ENCODE measurements at places on chromosomes 4 and X.

GRCh38 chrX:153653556-153653955 lies 6.6 kb downstream of the DUSP9 start:
- no peak for DNase-seq

DNA sequence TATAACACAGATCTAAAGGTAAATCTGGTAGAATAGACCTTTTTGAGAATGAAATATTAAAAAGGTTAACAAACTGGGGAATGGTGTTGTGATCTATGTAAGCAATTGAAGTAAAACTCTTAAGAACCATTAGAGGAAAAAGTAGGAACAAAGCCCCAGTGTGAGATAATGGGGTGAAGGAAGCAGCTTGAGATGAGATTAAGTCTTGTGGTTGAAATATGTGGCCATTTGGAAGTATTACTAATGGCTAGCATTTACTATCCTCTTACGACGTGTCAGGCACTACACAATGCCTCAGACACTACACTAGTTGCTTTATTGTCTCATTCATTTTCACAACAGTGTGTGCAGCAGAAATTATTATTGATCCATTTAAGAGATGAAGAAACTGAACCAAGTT lies 25.9 kb upstream of the NDNF start:
- no peak for DNase-seq

- no peak for DNase-seq
These were observed 2.3 kb upstream of the SOWAHD start for GRCh38 chrX:119755981-119756533.

- no peak for DNase-seq
These were observed 136.2 kb downstream of the SHROOM3 start for GRCh38 chr4:76571274-76571673.

DNA sequence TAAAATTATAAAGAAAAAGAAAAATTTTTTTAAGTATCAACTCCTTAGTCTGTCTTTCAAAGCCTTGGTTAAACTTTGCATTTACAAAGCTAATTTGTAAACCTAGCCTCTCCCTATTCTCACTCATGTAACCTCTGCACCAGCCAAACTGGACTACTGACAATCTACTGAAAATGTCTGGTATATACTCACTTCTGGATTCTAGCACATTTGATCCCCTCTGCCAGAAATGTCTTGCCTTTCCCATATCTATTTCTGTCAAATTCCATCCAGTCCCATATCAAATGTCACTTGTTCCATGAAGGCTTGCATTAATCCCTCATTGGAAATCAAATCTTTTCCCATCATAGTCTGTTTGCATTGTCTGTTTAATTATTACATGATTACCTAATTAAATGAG lies 105.8 kb upstream of the KLHL13 start:
- no peak for DNase-seq

DNA sequence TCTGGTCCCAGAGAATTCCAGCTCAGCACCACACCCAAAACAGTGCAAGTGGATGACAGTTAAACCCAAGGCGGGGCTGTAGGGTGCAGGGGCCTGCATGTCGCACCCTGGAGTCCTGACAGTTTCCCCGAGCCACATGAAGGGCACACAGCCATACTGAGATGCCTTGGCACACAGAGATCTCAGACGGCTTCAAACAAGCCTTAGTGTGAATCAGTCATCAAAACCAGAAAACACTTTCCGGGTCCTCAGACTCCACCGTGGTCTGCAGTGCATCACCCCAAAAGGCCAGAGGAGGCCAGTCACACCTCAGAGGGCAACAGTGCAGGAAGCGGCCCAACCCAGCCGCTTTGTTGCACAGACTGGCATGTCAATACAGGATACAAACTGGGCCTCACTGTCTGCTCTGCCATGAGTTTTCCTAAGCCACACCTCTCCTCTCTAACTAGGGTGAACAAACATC lies 64.6 kb upstream of the ENPP6 start:
- DNase-seq = no peak

- peak; percentile 63 for DNase-seq
These were observed 557.7 kb downstream of the RAB28 start for GRCh38 chr4:12926189-12927066.

DNA sequence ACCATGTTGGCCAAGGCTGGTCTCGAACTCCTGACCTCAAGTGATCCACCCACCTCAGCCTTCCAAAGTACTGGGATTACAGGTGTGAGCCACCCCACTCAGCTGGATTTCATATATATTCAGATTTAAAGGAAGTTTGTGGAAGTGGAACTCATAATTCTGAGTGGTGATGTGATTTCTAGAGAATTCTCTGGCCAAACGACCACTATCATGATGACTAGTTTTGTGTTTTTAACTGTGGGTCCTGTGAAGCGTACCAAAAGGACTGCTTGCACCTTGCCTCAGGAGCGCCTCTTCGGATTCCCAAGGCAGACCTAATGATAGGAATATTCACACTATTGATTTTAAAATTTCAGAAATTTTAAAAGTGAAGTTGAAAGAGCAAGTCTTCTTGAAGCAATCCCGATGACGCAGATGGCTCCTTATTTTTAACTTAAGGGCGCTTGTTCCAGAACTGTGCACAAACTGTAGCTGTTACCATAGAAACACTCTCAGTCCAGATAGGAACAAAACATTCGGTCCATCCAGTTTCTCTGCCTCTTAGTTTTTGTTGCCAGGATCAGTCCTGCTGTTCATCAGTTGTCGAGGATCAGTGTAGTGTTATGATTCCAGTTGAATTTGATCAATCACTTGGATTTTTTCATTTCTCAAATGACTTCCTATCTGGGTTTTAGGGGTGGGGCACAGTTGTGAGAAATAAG lies 51.7 kb upstream of the CLCN4 start:
- DNase-seq = no peak

GRCh38 chrX:96211953-96212352 lies 472.7 kb upstream of the DIAPH2 start:
- DNase-seq = no peak

DNA sequence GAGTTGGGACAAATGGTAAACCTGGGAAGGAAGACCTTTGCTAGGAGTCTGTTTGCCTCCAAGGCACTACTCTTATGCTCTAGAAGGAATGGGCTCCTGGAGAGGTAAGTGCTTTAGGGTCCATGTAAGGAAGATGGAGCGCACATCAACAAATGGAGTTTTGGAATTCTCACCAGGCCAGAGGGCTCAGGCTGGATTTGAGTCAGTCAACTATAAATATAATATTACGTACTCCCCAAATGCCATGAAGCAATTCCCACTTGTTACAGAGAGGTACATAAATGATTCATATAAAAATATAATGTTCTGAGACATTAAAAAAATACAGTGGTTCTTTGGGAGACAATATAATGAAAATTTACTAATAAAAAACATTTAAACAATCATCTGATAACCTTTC lies 1.6 kb upstream of the SLC9B1 start:
- no peak for DNase-seq

DNA sequence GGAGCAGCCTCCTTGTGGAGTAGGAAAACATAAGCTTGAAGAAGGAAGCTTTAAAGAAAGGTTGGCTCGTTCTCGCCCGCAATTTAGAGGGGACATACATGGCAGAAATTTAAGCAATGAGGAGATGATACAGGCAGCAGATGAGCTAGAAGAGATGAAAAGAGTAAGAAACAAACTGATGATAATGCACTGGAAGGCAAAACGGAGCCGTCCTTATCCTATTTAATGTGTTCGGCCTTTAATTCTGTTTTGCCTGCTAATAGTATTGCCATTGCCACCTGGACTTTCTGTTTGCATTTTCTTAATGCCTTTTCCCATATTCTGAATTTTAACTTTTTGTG lies 1.4 kb downstream of the TCEAL1 start:
- DNase-seq = no peak

- no peak for DNase-seq
These were observed 44.4 kb downstream of the PSAPL1 start for GRCh38 chr4:7390336-7390735.

- DNase-seq = no peak
These were observed 203.1 kb downstream of the TEX13C start for GRCh38 chrX:125522752-125523151.

DNA sequence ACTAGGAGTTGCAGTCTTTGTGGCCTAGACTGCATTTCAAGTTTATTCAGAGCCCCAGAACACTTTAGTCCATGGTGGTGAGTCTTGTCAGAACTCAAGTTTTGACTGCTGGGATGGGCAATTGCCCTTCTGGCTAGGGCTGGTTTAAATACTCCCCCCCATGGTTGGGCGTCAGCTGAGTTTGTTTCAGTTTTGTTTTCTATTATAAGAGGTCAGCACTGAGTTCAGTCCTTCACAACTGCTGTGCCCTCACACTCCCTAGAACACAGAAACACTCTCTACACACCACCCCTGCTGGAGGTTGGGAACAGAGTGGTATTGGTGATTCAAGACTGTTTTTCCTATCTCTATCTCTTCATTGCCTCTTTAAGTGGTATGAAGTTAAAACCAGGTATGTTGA lies 217.0 kb downstream of the GUCY2F start:
- no peak for DNase-seq

GRCh38 chr4:113766882-113767281 lies 5.3 kb upstream of the CAMK2D start:
- DNase-seq = no peak

- peak; percentile 47 for DNase-seq
These were observed 106.0 kb upstream of the NAP1L5 start for GRCh38 chr4:88803600-88804096.

DNA sequence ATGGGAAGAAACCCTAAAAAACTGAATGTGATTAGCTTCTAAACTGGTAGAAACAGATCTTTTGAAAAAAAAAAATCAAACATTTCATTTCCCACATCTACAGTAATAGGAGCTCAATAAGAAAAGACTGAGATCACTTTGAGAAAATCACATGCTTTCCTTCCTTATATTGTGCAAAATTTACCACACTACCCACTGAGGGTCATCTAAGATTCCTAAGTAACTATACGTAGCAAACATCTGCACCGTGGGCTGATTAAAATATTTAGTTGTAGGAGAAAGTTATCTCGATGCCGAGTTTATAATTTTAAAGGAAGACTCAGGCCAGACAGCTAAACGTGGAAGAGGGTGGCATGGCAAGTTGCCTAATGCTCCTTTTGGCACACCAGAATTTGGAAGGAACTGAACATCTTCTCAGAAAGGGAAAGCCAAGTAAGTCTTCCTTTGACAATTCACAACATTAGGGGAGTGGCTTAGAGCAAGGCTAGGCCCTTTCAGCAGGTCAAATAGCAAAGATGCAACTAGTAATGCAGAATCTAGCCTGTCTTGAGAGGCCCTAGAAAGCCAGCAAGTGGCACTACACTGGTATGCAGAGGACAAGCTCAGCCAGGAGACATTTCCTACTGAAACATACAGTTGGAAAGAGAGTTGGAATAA lies 128.0 kb downstream of the TMA16 start:
- DNase-seq = no peak

GRCh38 chrX:135089126-135089525 lies 31.2 kb downstream of the ETDB start:
- no peak for DNase-seq

GRCh38 chrX:53930515-53931380 lies 113.5 kb downstream of the PHF8 start:
- no peak for DNase-seq

DNA sequence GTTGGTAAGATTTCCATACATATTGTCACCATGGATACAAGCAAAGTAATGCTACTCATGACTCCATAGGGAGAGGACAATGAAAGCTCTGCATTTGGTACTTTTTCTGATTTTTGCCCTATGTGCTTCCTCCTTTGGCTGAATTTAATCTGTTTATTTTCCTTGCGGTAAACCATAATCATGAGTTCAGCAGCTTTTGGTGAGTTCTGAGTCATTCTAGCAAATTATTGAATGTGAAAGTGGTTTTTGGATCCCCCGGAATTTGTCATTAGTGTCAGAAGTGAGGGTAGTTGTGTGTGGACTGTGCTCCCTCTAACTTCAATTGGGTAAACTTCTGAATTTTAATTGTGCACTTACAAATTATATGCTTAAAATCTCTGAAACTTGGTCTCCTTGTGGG lies 170.3 kb downstream of the MOSPD2 start:
- no peak for DNase-seq

- no peak for DNase-seq
These were observed 134.9 kb downstream of the SMIM20 start for GRCh38 chr4:26048950-26049349.

GRCh38 chr4:13533670-13534343 lies 10.5 kb downstream of the NKX3-2 start:
- no peak for DNase-seq

DNA sequence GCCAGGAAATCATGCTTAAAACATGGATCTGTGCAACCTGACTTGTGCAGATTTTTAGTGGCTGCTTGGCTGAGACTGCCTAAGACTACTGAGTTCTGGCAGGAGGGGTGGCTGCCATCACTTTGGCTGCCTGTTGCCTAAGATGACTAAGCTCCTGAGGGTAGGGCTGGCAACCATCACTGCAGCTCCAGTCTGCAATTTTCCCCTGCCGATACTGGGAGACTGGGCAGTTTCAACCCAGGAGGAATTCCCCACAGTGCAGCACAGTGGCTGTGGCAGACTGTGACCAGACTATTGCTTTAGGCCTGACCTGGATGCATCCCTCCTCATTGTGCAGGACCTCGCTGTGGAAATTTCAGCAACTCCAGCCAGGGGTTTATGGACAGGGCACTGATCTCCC lies 544.9 kb downstream of the ANKRD50 start:
- DNase-seq = peak; percentile 10

GRCh38 chr4:65033899-65034298 lies 624.6 kb upstream of the TECRL start:
- DNase-seq = no peak

GRCh38 chr4:129545599-129546278 lies 449.8 kb downstream of the C4orf33 start:
- peak; percentile 93 for DNase-seq

GRCh38 chrX:113522814-113523213 lies 682.2 kb upstream of the AMOT start:
- DNase-seq = no peak

DNA sequence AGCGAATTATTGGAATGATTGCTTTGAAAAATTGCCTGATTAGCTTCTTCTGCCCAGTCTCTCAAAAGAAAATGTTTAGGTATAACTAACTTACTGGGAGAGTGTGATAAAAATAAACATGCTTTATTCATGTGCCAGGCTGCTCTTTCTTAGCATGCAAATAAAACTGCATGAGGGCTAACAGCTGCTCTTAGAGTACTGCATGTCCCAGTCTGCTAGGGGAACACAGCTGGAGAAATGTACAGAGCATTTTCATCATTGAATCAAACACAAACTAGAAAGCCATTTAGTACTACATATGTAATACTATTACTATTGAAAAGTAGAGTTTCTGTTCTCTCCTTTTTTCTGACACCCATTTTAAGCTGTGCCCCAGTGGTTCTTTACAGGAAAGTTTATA lies 726.0 kb downstream of the GRID2 start:
- DNase-seq = no peak

All from right cardiac atrium (tissue), 5 donors.